MCF 10A (cell line): ENCODE measurements at places on chromosomes 12 and 14.

DNA sequence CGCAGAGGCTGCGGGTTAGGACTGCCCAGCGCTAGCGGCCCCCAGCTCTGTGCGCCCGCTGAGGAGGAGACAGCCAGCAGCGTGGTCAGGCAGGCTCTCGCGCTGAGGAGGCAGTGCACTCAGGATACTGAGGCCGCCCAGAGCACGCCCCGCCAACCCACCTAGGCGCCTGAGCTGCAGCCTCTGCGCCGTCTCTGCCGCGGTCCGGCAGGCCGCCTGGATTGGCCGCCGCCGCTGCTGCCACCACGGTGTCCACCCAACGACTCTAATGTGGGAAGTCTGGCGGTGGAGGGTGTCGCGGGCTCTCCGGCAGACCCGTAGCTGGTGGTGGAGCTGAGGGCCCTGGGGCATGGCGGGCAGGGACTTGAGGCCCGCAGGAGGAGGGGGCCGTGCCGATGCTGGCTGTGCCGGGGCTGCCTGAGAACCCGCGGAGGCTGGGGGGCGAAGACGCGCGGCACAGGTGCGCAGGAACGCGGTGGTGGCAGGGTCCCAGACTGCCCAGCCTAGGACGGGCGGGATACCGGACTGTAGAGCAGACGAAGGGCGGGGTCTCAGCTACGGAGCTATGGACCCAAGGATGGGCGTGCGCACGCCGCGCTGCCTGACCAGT is 69.9 kb downstream of the ASCL4 start:
- no peak for DNase-seq

- no peak for DNase-seq
These were observed 20.5 kb upstream of the CORO1C start for GRCh38 chr12:108751821-108752220.

DNA sequence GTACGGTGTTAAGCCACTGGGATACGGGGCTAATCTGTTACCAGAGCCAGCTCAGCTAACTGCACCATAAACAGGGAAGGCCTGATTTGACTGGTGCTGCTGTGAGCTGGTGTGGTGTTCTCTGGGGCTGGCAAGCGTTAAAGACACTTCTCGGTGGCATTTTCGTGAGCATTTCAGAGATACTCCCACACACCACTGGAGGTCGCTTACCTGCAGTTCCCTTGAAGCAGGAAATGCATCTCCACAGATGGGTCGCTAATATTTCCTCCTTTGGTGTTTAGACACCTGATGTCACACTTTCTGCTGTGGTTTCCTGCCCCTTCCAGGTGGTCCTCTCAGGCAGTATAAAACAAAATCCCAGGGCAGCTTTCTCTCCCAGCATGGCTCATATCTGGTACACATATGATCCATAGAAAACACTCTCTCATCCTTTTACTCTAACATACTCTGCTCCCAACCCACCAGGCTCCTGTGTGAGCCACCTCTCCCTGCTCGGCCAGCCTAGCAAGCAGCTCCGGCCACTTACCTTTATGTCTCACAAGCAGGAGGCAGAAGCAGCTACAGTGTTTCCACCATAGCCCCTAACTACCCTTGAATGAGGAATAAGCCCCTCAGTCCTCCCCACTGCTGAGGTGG is 129.9 kb upstream of the GRIN2B start:
- DNase-seq, result peak; percentile 12

DNA sequence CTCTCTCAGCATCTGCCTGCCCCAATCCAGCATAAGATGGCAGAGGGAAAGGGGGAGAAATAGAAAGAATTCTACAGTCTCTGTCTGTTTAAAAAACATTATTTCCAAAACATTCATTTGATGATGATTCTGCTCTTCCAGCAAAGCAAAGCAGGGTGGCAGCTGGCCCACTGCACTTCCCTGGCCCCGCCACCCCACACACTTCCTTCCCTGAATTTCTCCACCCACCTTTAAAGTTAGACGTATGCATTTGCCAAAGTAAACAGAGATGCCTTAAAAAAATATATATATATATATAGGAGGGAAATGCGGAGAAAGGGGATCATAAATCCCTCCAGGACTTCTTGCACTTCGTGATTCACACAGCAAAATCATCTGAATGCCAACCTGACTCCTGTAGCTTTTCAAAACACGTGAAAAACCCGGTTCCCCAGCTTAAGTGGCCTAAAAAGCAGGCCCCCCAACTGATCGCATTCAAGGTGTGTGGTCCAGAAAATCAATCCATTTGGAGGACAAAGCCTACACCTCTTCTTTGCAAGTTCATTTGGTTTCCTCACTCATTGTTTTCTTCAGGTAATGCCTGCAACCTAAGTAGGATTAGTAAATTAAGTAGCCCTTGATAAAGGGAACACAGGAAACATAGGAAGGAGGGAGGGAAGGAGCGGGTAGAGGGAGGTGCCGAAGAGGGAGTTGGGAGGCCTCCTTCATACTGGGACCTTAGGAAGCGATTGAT is 68.8 kb downstream of the LLPH start:
- DNase-seq, result peak; percentile 47

DNA sequence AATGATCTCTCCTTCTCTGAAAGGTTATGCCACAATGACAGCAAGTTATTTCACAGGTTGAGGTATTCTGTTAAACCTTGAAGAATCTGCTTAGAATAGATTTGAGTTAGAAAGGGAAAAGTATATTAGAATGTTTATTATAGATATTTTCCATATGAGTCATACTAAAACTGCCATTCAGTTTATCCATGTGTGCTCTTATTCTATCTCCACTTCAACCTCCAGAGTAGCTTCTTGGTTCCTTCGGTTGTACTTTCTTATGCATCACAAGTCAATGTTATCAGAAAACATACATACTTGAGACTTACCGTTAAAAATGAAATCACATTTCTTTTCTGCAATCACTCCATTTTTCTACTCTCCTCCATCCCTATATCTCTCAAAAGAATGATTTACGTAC is 197.7 kb downstream of the BCAT1 start:
- no peak for DNase-seq

DNA sequence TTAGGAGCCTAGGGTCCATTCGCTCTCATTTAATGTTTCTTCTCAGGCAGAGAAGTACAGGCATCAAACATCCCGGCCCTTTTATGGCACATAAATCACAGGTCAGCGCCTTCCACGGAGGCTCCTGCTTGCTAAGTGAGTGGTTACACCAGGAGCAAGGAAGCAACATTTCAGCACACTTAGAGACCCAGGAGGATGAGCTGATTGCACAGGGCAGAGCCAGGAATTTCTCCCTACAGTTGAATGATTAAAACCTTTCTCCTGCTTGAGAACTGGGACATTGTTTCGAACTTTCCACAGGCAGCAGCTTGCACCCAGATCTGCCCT is 233.4 kb downstream of the SPTSSA start:
- DNase-seq, result no peak

DNA sequence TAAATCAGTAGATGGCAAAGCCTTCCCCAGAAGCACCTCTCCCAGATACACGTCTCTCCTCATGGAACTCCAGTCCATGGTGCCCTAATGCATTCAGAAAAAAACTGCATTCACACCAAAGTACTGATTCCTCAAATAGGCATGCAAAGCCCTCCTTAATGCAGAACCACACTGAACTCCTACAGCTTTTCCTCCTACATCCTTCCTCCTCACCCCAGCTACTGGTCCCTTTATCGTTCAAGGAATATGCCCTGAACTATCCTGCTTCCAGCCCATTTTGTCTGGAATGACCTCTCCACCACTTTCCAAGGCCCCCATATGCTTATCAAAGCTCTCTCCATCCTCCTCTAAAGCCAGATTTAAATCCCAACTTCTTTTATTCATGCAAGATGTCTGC is 21.3 kb downstream of the SMUG1 start:
- DNase-seq, result no peak

DNA sequence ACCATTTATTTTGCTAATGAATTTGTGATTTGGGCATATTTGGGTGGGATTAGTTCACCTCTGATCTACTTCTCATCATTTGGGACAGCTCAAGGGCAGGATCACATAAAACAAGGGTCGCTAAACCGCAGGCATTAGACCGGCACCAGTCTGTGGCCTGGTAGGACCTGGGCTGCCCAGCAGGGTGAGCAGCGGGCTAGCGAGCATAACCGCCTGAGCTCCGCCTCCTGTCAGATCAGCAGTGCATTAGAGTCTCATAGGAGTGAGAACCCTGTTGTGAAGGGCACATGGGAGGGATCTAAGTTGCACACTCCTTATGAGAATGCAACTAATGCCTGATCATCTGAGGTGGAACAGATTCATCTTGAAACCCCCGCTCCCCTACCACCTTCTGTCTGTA is 785.3 kb downstream of the TRHDE start:
- DNase-seq, result no peak

- DNase-seq, result no peak
These were observed 43.3 kb upstream of the LRRK2 start for GRCh38 chr12:40181490-40181889.

DNA sequence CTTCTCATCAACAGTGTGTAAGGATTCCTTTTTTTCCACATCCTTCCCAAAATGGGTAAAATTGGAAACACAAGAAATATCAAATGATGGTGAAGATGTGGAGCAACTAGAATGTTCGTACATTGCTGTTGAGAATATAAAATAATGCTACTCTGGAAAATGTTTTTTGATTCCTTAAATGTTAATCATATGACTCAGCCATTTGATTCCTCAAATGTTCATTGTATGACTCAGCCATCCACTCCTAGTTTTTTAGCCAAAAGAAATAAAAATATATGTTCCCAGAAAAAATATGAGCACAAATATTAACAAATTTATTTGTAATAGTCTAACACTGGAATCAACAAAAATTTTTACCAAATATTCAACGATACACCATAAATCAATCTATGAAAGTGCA is 1108.6 kb downstream of the LRFN5 start:
- DNase-seq, result peak; percentile 26

GRCh38 chr12:77992760-77993159 is 162.1 kb downstream of the NAV3 start:
- no peak for DNase-seq
